ENCODE measurements at places on chromosomes 1 and 21.
A peak's percentile ranks its signal among the peaks of the same experiment; 100 is the strongest.

- DNase-seq: no peak
Measured at GRCh38 chr1:183098317-183098716, 75.1 kb downstream of the LAMC1 start.

- DNase-seq: no peak
Measured at GRCh38 chr1:5254131-5254725, 599.8 kb downstream of the AJAP1 start.

GRCh38 chr1:34844252-34844634, 15.3 kb downstream of the SMIM12 start:
- no peak for DNase-seq

GRCh38 chr1:31551208-31551607, 25.1 kb upstream of the TINAGL1 start:
- no peak for DNase-seq

- DNase-seq: no peak
Measured at GRCh38 chr1:11738783-11739182, 2.8 kb downstream of the AGTRAP start.

- DNase-seq: peak; percentile 97
Measured at GRCh38 chr1:2290595-2291510, 62.7 kb downstream of the SKI start.

- no peak for DNase-seq
Measured at GRCh38 chr1:162328512-162328911, 48.1 kb downstream of the SPATA46 start.

- DNase-seq: no peak
Measured at GRCh38 chr1:4595341-4596225, 58.8 kb upstream of the AJAP1 start.

DNA sequence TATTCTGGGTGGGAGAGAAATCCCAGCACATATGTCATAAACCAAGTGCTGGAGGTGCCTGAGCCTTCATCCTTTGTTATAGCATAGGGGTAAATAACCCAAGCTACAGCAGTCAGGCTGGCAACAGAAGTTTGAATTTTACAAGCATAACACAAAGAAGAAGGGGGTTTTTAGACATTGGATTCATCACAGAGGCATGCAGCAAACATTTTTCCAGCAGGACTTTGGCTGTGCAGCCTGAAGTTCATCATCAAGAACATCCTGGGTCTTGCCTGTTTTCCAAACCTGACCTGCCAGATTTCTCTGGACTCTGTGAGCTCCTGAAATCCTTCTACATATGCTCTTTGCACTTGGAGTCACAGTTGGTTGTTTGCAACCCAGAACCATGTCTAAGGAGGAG, 16.2 kb downstream of the PTGER3 start:
- DNase-seq: no peak

DNA sequence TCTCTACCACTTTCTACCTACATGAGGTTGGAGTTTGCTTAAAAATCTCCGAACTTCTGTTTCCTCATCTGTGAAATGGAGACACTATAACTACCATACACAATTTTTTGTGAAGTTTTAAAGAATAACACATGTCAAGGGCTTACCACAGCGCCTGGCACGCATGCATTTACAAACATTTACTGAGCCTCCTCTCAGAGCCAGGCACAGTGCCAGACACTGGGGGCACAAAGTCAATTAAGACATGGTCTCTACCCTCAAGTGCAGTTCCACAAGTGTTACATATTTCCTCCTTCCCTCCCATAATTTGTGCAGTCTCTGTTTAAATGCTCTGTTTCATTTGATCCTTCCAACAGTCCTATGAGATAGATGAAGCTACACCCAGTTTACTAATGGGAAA, 356.4 kb upstream of the ESRRG start:
- DNase-seq: no peak

GRCh38 chr1:23215751-23216449, 1.4 kb downstream of the HTR1D start:
- DNase-seq: no peak

DNA sequence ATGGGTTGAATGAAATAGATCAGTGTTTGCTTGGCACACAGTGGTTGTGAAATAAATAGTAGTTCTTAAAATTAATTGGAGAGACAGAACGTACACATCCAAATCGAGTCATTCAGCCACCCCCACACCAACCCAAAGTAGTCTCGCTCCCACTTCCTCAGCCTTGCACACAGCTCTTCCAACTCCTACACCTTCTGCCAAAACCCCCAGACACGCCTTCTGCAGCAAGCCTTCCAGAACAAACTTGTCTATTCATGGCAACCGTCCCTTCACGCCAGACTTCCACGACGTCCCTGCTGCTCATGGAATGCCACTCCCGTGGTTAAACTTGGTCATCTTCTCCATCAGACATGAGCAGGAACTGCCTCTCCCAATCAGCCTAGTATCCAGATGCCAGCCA, 37.5 kb upstream of the RD3 start:
- no peak for DNase-seq

- no peak for DNase-seq
Measured at GRCh38 chr1:63893976-63894375, 120.2 kb downstream of the ROR1 start.

DNA sequence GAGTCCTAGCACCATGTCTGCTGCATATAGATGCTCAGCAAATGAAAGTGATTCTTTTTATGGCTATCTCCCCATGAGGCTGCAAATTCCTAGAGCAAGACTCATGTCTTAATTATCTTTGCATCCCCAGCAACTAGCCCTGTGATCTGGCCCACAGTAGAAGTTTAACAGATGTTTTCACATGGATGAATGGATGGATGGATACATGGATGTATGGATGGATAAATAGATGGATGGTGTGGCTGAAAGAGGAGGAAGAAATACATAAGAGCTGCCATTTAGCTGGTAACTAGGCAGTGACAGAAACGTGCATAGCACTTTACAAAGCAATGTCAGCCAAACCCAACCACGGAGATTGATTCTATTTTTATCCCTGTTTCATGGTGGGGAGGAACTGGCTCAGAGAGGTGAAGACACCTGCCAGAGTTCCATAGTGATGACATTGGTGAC, 32.7 kb upstream of the ZBTB40 start:
- no peak for DNase-seq

Measured in T-helper 1 cell (primary cell).